ENCODE measurements at places on chromosomes 1 and 21. TPM values are rescaled to one million over a fixed set of nuclear protein-coding genes. Genes with fewer than 3 reads are reported as not detected.
A peak's percentile ranks its signal among the peaks of the same experiment; 100 is the strongest.

Gene GSTM1
- 175 TPM for polyA plus RNA-seq

Gene LRRC53
- polyA plus RNA-seq = not detected

Gene UBE2U
- polyA plus RNA-seq = not detected

Gene TEDDM1
- polyA plus RNA-seq = not detected

Gene NKAIN1
- 0.27 TPM for polyA plus RNA-seq

Gene HPCAL4
- polyA plus RNA-seq = 0.21 TPM

Gene SPRR1B
- 1.6 TPM for polyA plus RNA-seq

Gene CYYR1
- polyA plus RNA-seq = 2.2 TPM

Gene CD84
- polyA plus RNA-seq = 0.22 TPM

Gene SLC44A3
- 9.5 TPM for polyA plus RNA-seq

Gene VCAM1
- polyA plus RNA-seq = 1.1 TPM

Gene GBP7
- not detected for polyA plus RNA-seq

Gene HFM1
- 0.75 TPM for polyA plus RNA-seq

Gene CADM3
- polyA plus RNA-seq = not detected

Gene PSRC1
- 1.6 TPM for polyA plus RNA-seq

Gene ANGPTL3
- not detected for polyA plus RNA-seq

DNA sequence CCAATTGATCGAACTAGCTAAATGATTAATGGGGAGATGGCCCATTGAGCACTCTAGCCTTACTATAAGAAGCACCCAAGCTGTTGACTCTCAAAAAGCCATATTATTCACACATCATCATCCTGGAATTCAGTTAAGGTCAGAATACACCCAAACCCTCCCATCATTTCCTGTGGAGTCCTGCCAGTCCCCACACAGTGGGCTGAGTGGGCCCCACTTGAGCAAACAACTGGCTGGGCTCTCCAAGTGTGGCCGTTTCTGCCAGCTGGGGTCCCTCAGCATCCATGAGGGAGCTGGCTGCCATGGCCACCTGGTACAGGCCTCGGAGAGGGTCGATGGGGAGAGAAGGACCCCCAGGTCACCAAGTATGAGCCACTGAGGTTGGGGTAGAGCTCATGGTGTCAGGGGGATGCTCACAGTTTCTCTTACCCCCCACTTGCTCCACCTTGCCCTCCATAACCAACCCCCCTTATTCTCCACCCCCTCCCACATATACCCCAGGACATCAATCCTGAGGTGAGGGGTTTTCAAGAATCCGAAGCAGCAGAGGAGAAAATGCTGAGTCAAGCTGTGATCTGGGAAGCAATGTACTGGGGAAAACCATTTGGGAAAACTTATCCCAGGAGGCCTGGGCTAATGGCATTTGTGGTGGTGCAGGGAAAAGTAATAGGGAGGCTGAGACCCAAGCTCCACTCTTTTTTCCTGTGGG, 60.3 kb downstream of the UBE2T start:
- no peak for DNase-seq

- DNase-seq = no peak
Observed at GRCh38 chr1:51799372-51799771, 79.2 kb downstream of the NRDC start.

- DNase-seq = no peak
Observed at GRCh38 chr21:46369520-46370235, 45.7 kb downstream of the PCNT start.

DNA sequence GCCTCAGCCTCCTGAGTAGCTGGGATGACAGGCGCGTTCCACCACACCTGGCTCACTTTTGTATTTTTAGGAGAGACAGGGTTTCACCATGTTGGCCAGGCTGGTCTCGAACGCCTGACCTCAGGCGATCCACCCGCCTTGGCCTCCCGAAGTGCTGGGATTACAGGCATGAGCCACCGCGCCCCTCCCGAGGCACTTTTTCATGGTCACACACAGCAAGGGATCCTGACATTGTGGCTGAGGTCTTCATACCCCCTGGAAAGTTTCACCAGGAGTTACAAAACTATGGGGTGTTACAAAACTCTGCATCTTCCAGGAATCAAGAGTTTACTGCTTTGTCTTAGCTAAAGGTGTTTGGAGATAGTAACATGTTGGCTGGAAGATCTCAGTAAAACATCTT, 234.3 kb upstream of the TMEM51 start:
- DNase-seq = no peak

DNA sequence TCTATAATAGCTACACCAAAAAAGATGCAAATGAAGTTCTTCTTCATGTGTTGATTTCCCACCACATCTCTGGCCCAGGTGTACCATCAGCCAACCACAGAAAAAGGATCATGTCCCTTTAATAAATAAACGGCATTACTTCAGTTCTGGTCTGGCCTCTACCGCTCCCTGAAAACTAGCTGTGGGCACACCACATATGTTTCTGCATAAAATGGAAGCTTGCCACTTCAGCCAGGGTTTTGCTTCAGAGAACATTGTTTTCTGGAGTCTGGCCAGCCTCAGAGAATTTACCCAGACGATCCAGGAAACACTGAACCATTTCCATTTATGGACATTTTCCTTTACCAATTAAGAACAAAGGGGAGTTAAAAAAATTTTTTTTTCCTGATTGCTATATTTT, 5.8 kb upstream of the LAMC2 start:
- peak; percentile 50 for DNase-seq

- DNase-seq = peak; percentile 19
Observed at GRCh38 chr1:29984862-29985605, 738.4 kb downstream of the MATN1 start.

DNA sequence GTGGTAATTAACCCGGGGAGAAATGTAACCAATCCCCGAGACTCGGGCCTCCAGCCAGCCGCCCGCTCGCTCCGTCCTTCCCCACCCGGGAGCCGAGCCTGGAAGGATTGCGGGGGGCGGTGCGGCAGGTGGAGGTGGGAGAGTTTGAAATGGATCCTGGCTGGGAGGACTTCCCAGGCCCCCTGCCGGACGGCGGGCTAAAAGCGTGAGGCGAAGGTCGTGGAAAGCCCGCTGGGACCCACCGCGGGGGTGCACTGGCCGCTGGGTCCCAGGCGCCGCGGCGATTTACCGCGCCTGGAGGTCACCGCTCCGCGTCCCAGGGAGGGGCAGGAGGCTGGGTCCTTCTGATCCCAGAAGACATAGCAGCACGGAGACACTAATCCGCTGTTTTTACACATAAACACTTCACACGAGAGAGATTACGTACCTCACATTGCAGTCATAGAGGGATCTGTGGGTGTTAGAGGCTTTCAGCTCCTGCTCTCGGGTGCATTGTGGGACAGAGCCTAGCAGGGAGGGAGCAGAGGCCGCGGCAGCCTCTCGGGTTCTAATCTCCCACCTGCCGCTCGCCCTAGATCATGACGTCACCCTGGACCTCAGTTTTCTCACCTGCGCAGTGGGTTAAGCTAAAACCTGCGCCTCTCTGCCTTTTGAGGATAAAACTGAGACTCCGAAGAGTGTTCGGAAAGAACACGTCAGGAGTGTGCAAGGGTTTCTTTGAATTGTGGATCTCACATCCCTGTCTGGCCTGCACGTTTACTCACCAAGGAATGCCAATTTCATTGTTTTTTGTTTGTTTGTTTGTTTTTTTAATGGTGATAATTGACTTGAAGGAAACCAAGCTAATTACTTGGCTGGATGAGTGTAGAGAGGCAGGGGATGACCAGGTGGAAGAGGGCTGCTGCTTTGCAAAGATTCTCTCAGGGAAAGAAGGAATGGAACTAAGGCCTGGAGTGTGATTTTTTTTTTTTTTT, 17.1 kb upstream of the TMEM9 start:
- DNase-seq = no peak

- DNase-seq = no peak
Observed at GRCh38 chr1:245160741-245161400, 6.1 kb downstream of the KIF26B start.

DNA sequence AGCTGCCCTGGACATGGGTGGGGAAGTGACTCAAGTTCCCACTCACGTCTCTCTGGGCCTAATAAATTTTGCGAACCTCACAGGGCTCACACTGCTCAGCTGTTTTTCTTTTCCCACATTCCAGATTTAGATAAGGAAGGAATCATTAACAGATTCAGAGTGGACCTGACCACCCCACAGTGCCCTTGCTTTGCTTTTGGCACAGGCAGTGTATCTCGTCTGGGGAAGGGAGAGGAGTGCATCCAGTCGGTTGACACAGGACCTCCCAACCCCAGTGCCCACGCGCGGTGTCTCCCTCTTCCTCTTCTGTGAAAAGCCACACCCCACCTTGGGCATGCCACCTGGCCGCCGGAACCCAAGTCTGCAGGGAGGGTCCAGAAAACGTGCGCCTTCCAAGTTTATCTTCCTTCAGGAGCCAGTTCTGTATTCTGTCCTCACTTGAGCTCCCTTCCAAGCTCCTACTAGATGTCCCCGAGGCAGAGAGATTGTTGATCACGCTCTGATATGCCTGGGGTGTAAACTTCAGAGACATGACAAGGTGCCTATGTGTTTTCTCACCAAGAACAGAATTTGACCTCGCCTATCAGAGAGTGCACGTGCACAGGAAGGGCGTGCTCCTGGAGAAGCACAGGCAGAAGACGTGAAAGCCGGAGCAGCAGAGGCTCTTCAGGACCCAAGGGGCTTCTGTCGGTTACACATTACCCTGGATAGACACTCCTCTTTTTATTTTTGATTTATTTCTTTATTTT, 9.5 kb upstream of the SLC2A5 start:
- DNase-seq = peak; percentile 97

DNA sequence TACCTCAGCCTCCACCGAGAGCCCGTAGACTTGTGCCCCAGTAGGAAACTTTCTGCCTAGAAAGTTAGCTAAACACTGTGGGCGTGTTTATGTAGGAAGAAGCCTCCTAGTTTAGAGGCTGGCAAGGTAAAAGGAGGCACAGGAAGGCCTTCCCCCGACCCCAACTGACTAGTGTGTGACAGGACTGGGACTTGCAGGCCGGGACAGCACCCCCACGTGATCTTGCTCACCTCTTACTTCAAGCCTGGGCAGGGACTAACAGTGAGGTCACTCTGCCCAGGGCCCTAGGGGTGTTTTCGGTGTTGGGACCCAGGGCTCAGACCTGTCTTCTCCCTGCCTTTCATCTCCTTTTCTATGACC, 392 bp upstream of the TAGLN2 start:
- DNase-seq = no peak

- DNase-seq = no peak
Observed at GRCh38 chr1:111542187-111542586, 38.8 kb upstream of the ADORA3 start.

GRCh38 chr1:17620448-17620847, 81.0 kb downstream of the ARHGEF10L start:
- DNase-seq = no peak

DNA sequence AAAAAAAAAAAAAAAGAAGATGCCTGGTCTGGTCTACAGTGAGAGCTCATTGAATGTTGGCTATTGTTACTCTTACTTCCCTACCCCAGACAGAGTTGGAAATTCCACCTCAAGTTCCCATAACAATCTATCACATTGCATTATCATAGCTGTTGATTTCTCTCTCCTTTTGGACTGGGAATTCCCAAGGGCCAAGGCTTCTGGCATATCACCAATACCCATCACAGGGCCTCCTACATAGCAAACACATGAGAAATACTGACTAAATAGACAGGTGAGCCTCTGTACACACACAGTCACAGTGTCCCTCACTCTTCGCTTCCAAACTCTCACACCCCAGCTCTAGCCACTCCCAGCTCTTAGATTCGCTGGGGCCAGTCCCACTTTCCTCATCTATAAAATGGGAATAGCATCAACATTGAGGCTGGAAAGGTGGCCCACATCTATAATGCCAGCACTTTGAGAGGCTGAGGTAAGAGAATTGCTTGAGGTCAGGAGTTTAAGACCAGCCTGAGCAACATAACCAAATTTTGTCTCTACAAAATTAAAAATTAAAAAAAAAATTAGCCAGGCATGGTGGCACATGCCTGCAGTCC, 6.4 kb downstream of the PTAFR start:
- no peak for DNase-seq

DNA sequence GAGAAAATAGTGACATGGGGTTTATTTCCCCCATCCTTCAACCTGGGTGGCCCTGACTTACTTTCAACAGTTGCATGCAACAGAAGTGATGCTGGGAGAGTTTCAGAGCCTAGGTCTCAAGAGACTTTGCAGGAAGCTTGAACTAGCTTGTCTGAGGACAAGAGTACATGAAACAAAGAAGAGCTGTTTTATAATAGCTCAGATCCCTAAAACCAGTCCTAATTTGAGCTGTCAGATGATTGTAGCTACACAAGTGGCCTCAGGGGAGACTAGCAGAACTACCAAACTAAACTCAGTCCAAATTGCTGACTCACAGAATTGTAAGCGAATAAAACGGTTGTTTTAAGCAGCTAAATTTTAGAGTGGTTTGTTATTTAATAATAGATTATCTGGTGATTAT, 17.1 kb downstream of the RC3H1 start:
- DNase-seq = no peak

DNA sequence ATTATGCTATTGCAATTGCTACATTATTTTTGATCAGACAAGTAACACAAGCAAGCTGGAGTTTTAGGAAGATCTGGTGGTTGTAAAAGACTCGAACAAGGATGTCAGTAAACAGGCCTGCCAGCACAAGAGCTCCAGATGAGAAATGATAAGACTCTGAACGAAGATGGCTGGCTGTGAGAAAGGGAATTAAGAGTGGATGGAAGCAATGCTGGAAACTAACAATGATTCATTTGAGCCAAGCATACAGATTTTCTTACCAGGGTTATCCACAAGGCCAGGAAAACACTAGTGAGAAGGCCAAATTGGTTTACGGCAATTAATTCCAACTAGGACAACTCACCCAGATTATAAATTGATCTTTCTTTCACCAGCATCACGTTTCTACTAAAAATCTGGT, 54.2 kb downstream of the NRIP1 start:
- no peak for DNase-seq

GRCh38 chr1:19036041-19036812, 79.8 kb upstream of the IFFO2 start:
- DNase-seq = no peak

GRCh38 chr1:110620686-110621085, 14.5 kb upstream of the KCNA2 start:
- DNase-seq = no peak

- DNase-seq = no peak
Observed at GRCh38 chr1:226355669-226356551, 46.9 kb upstream of the LIN9 start.

GRCh38 chr1:116940814-116941599, 31.3 kb downstream of the PTGFRN start:
- no peak for DNase-seq

DNA sequence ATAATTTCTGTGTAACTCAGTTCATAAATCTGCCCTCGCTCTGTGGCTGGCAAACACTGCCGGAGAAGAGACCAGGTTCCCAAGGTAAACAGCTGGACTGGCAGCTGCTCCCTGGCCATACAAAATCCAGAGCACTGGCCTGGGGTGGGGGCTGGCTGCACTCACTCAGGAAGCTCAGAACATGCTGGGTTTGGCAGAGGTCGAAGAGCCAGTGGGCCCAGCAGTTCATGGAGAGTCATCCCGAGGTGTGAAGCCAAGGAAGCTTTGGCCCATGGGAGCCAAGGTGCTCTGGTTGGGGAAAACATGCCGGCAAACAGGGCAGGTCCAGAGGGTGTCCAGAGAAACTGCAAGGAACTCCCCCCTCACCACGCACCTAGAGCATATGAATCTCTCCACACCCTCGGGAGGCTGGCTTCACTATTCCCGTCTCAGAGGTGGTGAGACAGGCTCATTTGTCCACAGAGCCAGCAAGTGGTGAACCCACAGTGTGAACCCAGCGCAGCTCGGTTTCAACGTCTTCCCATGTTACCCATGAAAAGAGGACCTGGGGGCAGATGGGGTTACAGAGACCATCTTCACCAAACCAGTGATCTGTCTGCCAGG, 102.4 kb downstream of the DMRTB1 start:
- DNase-seq = no peak

- no peak for DNase-seq
Observed at GRCh38 chr1:199282751-199283305, 644.0 kb downstream of the PTPRC start.

- DNase-seq = no peak
Observed at GRCh38 chr1:201068976-201069375, 43.2 kb downstream of the CACNA1S start.

All from small intestine (tissue), 16 donors.